A549 treated with ZK216348 at 1 μM for 4 hours (cell line): ENCODE measurements at places on chromosomes 2 and 18. TPM values are rescaled to one million over a fixed set of nuclear protein-coding genes. Genes with fewer than 3 reads are reported as not detected.

ALKAL2 gene
- not detected in 5 replicates for total RNA-seq

M1AP gene
- not detected in 5 replicates for total RNA-seq

TSPYL6 gene
- total RNA-seq = not detected in 5 replicates

CRYBA2 gene
- not detected in 5 replicates for total RNA-seq
